ENCODE measurements at places on chromosomes 5 and 9. TPM values are rescaled to one million over a fixed set of nuclear protein-coding genes. Genes with fewer than 3 reads are reported as not detected.

PCDHGC4 gene
- total RNA-seq, result 25.1 TPM

ANKRD31 gene
- 1.5 TPM for total RNA-seq

REEP5 gene
- 62.9 TPM for total RNA-seq

PTGDS gene
- 230 TPM for total RNA-seq

ACER2 gene
- total RNA-seq, result 11.1 TPM

FBP2 gene
- 1.0 TPM for total RNA-seq

ABLIM3 gene
- total RNA-seq, result 13.1 TPM

SLC36A3 gene
- not detected for total RNA-seq

ATP10B gene
- 2.6 TPM for total RNA-seq

EGFL7 gene
- total RNA-seq, result 36.1 TPM

SLC25A2 gene
- total RNA-seq, result not detected

FRRS1L gene
- total RNA-seq, result 28.0 TPM

ALDH7A1 gene
- total RNA-seq, result 84.9 TPM

ADRA1B gene
- 1.8 TPM for total RNA-seq

SLC35A4 gene
- 12.8 TPM for total RNA-seq

RUSC2 gene
- 40.5 TPM for total RNA-seq

GPX3 gene
- total RNA-seq, result 129 TPM

TMEM203 gene
- total RNA-seq, result 34.2 TPM
